Breast epithelium (tissue), 4 donors: ENCODE measurements at places on chromosomes 1 and 21. TPM values are rescaled to one million over a fixed set of nuclear protein-coding genes. Genes with fewer than 3 reads are reported as not detected.

Gene ADAM30
- not detected for total RNA-seq

Gene FCRL5
- total RNA-seq = 5.2 TPM

Gene RAD54L
- 4.9 TPM for total RNA-seq

Gene KCNA2
- total RNA-seq = 13.8 TPM

DNA sequence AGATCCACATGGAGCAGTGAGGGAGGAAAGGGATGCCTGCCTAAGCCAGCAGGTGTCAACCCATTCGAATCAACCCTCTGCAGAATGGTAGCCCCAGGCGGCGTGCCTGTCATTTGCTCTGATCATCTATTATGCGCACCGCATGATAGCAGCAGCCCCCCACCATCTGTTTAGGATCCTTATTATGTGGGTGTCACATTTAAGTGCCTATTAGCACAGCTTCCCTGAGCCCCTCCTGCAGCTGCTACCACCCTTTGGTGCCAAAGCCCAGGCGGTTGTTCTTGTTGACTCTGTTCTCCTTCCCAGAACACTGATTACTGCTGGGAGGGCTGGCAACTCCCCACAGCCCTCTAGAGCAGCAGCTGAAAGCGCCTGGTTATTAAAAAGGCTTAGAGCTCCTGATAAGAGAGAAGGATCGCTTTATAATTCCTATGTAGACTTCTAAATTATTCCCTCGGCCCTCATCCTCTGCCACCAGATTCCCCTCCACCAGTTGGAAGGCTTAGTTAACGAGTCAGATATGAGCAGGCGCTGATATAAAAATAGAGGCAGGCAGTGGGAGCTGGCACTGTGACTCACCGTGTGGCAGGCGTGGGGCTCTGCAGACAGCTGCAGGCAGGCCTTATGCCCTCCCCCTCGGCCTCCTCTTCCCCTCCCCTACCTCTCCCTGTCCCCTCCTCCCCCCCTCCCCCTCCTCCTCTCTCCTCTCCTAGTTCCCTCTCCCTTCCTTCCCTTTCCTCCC lies 23.0 kb downstream of the ACTA1 start:
- no peak for DNase-seq

DNA sequence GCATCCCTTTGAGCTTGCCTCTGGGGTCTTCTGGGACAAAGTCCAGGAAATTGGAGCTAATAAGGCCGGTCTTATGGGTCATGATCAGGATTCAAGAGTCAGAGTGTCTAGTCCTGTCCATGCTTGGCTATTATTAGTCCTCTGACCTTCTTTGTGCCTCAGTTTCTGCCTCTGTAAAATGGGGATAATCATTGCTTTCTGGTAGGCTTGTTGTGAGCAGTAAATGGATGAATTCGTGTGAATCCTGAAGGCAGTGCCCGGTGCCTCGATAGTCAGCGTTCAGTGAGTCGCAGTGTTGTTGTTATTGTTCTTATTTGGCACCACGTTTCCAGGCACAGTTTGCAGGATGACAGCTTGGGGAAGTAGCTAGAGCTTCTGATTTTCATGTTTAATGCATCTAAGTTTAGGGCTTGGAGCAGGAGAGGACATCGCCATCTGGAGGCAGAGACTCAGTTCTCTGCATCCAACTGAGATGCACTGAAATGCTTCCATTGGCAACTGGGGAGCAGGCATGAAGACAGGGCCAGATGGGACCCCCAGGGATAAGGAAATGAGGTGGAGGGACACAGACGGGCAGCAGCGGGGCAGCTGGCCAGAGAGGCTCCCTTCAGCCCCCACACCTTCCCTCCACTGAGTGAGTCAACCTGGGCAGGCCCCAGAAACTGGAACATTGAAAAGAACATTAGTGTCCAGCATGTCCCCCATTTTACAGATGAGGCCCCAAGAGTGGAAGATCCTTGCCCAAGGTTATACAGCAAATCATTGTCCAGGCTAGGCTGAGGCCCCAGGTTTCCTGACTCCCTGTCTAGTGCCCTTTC lies 160.3 kb downstream of the PTPRU start:
- DNase-seq = no peak

DNA sequence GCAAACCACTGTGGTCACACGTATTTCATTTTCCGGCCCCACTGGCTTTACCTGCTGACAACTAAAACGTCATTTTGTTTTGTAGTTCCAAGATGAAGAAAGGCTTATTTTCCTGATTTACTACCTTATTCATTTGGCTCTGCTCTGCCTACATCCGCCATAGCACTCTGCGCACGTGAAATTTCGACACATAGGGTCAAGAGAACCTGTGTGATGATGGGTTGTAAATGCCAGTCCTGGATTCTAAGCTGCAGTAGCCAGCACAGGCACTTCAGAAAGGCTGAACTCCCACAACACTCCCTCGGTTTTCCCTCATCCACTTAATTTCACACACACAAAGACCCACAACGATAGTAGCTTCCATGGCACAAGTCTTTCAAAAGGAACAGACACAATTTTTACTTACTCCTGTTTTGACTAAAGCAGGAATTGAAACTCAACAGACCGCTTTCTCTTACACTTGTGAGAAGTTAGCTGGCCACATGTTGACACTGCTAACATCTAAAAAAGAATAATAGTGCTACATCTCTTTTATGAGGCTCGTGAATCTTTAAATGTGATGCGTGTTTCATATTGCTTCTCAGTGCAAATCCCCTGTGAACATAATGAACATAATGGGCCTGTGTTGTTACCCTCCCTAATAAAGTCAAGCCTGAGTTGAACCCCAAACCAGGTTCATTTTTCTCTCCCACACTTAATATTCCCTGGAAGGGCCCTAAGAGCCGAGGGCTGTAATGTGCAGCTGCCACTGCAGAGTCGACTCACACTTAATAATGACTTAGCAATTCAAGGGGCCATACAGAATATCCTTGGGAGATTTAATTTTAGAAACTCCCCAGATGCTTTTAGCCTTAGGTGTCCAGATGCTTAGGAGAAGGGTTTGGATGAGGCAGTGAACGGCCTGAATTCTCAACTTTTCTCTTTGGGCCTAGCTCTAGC lies 1.5 kb upstream of the RUNX1 start:
- no peak for DNase-seq

DNA sequence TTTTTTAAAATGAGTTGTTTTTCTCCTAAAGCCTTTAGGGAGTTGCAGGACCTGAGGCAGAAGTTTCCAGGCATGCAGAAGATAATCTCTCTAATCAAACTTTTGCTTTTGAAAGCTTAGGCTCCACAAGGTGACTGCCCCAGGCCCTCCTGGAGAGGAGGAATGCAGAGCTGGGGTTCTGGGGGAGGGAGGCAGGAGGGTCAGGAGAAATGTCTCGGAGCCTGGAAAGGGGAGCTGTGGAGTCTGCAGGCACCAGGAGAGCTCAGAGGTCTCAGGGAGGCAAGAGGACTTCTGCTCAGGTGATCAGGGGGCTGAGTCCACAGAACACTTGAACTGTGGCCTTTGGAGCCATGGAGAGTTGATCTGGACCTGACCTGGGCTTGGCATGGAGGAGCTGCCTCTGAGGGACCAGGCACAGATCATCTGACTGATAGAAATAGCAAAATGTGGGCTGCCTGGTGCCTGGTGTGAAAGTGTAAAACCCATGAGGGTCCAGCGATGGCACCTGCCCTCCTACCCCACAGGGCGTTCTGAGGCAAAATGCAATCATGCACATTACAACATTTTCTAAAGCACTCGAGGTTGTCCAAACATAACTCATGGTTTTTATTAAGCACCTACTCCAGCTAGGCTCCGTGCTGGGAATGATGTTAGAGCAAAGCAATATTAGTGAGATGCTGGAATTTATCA lies 10.0 kb upstream of the ABCG1 start:
- DNase-seq = no peak

DNA sequence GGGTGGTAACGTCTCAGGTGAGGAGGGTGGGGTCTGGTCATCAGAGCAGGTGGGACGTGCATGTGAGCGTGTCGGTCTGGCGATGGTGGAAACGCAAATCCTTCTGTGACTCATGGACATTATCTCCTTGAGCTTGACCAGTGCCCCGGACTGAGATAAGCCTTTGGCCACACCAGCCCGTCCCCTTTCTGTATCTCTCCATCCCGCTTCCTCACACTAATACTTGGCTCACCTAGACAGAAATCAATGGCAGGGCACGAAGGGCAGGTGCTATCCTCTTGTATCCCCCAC lies 7.9 kb upstream of the AQP10 start:
- DNase-seq = no peak

DNA sequence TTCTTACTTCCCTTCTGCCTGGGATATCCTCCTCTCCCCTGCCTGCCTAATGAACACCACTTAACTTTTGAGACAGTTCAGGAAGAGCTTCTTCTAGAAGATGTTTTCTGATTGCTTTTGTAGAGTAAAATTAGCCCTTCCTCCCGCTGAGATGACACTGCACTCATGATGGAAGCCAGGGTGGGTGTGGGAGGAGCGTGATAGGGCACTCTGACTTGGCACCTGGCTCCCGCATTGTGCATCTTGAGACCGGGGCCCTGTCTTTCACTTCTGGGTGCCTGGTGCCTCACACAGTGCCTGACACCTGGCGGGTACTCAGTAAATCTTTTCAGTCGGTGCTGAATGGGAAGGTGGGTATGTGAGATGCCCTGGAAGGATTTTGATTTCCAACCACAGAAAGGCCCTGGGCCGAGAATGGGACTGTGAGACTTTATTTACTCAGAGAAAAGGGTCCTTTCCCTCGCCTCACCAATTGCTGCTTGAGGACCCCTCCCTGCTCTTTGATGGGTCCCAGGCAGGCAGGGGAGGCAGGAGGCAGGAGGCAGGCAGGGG lies 6.8 kb downstream of the THEM5 start:
- no peak for DNase-seq

GRCh38 chr21:27580276-27580675 lies 613.4 kb upstream of the ADAMTS5 start:
- no peak for DNase-seq

GRCh38 chr1:64378826-64379225 lies 91.1 kb upstream of the CACHD1 start:
- DNase-seq = no peak

DNA sequence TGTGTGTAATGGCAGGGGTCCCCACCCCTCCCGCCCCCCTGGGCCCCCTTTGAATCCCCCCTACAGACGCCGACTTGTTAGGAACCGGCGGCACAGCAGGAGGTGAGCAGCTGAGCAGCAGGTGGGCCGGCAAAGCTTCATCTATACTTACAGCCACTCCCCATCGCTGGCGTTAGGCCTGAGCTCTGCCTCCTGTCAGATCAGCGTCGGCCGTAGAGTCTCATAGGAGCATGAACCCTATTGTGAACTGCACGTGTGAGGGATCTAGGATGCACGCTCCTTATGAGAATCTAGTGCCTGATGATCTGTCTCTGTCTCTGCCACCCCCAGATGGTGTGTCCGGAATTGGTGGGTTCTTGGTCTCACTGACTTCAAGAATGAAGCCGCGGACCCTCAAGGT lies 14.9 kb upstream of the VPS26C start:
- no peak for DNase-seq

DNA sequence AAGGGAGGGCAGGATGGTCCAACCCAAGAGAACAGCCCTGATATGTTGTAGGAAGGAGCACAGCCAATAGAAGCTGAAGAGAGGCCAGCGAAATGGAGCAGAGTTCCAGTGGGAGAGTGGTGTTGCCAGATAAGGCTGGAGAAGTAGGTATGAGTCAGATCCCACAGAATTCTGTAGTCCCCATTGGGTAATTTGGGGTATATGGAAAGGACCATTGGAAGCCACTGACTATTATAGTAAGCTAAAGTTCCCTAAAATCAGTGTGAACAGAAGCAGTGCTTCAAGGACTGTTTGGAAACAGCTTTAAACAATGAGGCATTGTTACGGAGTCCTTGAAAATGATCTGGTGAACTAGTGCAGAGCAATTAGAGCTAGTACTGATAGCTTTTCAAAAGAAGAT lies 63.0 kb downstream of the DISP1 start:
- no peak for DNase-seq

- no peak for DNase-seq
These were observed 269.5 kb downstream of the TM2D1 start for GRCh38 chr1:61455400-61455799.

DNA sequence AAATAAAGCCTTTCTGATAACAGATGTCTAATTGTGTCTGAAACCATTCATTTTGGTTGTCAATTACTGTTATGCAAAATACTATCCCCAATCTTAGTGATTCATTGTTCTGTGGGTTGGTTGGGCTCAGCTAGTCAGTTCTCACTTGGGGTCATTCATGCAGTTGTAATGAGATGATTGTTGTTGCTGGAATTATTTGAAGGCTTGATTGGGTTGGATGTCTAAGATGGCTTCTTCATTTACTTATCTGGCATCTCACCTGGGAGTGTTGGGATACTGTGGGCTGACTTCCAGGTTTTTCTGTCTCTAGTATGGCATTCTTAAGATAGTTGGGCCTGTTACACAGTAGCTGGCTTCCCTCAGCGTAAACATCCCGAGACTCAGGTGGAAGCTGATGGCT lies 217.8 kb upstream of the B3GALT2 start:
- DNase-seq = no peak

- no peak for DNase-seq
These were observed 359.8 kb upstream of the KAZN start for GRCh38 chr1:14238472-14239307.

DNA sequence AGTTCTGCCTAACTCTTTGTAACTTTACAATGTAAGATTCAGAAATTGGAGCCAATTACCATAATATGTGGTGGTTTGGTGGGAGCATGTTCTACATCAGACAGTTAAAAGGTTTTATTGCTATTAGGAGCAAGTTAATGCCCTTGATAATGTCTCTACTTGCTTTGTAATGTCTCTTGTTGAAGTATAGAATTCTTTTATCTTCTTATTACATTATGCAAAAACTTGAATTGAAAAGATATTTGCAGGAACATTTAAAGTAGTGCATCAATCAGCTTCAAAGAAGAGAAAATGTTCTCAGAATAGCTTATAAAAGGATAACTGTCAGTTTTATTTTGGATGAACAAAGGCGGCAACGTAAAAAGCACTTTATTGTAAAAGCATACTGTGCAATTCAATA lies 77.8 kb downstream of the RWDD3 start:
- DNase-seq = no peak

DNA sequence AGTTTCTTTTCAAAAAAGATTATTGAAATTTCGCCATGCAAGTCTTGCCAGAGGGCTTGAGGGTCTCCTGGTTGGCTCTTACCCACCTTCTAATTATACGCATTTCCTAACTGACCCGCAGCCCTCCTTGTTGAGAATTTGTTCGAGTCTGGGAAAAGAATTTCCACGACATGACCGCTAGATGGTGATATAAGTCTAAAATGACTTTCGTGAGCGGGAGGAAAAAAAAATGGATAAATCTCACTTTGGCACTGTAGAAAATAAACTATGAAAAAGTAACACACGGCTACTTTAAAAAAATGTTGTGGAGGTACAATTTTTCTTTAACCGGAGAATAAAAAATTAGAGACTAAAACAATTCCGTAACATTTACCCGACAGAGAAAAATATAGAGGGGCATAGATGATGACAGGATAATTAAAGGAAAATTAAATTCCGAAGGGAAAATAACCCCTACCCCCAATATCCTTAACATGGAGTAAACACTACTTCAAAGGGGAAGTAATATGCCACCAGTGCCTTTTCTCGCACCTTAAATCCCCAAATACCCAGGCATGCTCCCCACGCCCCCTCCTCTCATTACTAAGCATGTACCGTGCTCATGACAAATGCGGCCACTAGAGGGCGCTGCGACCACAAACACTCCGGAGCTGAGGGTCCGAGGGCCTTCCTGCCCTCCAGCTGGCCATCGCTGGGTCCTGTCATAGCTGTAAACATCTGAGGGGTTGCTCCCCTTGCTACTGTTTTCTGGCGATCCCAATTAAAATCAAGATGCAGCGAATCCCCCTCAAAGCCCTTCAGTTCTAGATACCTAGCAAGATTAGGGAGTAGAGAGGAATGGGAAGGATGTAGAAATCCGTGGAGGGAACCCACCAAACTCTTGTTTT lies 266.9 kb downstream of the ASTN1 start:
- peak; percentile 57 for DNase-seq
